Suppressor macrophage treated with lipopolysaccharide for 4 hours (primary cell): ENCODE measurements at places on chromosomes 11 and 22.

DNA sequence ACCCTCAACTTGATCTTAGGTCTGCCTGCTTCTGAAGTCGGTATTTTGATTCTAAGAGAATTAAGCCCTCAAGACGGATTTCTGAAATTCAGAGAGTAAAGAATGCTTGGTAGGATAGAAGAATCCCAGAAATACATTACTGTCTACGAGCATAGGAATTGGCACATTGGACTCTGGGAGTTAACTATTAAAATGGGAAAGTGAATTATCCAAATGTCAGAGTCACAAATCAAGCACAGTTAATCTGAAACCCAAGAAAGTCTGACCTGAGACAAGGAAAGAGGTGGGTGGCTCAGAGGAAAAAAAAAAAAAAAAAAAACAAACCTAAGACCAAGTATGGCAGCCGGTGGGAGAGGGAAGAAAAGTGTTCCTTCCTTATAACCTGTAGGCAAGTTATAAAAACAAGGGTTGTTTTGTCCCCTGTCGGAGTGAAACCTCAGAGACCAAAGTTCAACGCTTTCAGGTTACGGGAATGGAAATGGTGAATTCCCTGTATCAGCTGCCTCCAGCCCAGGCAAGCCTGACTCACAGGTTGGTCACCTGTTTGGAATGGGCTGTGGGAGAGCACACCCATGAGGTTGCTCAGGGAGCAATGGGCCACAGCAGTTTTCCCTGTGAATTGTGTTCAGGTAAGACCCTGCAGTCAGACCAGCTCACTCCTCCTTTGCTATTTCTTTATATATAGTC is 139.0 kb downstream of the ETS1 start:
- DNase-seq, result no peak

GRCh38 chr11:47395223-47396048 is 13.0 kb upstream of the SLC39A13 start:
- DNase-seq, result no peak

DNA sequence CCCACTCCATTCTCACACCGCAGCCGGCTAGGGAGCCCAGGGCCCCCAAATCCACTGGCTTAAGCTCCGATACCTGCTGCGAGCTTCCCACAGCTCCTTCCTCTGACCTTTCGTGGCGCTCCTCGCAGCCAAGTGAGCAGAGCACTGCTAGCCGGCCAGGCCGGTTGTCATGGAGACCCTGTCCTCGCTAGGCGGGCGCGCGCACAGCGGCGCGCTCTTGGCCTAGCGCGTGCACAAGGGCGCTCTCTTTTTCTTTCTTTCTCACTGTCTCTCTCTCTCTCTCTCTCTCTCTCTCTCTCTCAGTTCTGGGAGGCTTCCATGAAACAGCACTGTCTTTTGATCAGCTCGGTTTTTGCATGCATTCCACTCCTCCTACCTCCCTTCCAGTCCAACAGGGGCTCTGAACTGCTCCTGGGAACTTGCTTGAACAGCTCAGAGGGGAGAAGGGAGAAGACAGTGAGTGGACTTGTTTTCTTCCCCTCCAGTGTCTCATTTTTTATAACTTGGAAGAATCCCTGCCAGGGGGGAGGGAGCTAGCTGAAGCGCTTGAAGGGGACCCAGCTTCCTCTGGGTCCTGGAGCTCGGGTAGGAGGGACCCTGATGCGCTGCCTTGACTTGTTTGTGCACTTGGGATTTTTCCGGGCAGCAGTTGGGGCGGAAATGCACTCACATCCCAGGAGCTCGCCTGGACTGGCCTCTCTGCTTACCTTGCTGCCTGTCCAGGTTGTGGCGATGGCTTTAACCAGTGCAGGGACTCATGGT is 100.3 kb upstream of the AKIP1 start:
- DNase-seq, result peak; percentile 40

- DNase-seq, result no peak
Observed at GRCh38 chr11:113664981-113665710, 41.0 kb downstream of the TMPRSS5 start.

DNA sequence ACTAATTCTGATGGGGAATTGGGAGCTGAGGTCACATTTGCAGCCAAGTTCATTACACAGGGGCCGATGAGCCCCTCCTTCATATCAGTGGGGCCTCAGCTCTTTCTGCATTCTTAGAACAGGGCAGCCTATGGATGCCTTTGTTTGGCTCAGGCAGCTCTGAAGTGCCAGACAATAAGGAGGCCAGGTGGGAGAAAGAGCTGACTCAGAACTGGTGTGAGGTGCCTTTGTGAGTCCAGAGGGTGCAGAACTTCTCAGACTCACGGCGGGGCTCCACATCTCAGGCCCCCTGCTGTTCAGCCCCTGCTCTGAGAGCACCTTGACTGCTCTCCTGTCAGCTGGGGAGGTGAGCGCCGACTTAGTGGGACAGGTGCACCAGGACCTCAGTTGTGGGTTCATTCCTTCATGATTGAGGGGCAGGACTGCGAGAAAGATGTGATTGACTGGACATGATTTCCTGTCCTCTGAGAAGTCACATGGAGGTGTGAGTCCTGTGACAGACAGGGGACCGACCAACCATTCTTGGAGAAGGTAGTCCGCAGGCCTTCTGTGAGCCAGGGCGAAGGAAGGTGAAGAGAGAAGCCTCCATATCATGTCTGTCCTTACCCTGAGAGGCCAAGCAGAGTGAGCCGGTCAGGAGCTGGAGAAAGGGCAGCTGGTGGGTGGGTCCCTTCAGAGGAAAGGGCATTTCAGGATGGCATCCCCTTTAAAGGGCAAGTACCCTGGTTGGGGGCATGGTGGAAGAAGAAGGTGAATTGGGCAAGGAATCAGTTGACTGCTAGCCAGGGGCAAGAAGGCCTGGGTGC is 245.0 kb upstream of the TBCEL start:
- DNase-seq, result no peak

DNA sequence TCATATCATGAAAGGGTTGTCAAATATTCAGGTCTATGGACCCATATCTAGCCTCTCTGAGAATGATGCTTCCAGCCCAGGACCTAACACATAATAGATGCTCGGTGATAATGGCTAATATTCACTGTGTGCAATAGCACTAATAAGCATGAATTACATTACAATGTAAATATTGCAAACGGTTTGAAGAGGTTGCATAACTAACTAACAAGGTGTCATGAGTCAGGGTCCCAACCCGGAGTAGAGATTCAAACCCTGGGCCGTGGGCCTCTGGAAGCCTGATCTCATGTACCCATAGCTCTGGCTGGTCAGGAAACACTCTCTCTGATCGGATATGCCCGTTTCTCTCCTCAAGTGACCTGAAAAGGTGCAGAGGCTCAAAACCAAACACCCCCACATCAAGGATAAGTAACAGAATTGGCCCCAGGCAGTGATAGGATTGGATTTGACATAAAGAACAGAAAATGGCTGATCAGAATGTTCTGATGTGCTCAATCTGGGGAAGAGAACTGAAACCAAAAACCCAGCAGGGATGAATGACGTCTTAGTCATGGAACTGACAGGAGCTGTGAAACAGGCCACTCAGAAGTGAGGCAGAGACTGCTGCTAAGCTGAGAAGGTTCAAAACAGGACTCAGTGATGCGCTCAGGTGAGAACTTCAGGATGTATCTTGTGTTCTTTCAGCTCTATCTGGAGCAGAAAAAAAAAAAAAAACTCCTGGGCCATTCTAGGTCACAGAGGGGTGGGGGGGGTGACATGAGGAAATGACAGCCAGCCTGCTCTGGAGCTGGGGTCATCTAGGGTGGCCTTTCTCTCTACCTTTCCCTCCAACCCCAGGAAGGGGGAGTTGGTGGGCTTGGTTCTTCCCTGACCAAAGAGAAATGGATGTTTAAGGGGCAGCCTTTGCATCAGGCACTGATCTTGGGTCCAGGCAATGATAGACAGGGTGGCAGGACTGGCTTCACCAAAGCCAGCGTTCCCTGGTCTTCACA is 6.6 kb upstream of the KCTD17 start:
- peak; percentile 77 for DNase-seq

GRCh38 chr22:26835929-26836528 is 178.6 kb downstream of the MIAT start:
- DNase-seq, result peak; percentile 61

DNA sequence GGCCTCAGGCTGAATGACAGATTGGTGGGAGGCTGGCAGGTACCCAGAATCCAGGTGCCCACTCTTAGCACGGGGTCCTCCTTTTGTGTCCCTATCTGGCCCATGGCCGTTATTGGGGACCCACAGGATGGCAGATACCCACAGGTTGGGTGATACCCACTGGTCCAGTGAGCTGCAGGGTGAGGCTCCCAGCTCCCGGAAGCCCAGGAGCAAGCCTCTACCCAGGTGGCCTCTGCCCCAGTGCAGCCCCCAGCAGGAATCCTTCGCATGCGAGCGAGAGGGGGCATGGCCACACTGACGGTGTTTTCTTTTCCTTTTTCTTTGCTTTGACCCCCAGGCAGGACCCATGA is 116.1 kb downstream of the PHF21B start:
- no peak for DNase-seq

DNA sequence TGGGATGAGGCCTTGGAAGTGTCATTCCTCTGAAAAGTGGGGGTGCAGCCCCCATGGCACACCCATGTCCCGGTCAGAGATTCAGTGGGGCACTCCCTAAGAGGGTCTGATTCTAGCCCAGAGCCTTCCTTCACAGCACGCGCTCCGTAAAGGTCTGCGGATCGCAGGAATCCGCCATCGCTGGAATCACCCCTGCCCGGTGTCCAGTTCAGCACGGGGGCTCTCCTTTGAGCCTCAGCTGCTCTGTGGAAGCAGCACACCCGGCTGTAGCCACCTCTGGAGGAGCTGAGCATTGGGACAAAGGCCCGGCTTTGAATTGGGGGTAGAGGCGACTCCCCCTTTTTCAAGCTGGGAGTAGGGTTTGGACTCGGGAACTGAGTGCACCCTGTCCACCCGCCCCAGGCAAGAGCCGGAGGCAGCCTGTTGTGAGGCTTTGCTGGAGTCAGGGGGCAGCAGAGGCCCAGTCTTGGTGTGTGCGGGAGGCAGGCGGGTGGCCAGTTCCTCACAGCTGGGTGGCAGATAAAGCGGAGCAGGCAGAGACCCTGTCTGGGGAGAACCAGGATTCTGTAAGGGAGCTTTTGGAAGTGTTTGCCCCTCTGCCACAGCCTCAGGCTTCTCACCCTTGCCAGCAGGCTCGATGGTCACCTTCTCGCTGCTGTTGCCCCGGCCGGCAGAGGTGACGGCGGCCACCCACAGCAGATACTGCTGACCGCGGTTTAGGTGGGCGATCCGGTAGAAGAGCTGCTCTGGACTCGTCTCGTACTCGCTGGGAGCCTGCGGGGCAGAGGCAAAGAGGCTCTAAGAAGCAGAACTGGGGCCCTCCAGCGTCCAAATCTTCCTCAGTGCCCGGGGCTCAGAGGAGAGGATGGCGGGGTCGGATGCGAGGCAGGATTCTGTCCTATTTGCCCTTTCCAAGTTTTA is 115.9 kb downstream of the CEP164 start:
- peak; percentile 58 for DNase-seq

GRCh38 chr11:859394-860131 is 16.9 kb downstream of the TSPAN4 start:
- no peak for DNase-seq
